ENCODE measurements at places on chromosomes 5 and 9.

DNA sequence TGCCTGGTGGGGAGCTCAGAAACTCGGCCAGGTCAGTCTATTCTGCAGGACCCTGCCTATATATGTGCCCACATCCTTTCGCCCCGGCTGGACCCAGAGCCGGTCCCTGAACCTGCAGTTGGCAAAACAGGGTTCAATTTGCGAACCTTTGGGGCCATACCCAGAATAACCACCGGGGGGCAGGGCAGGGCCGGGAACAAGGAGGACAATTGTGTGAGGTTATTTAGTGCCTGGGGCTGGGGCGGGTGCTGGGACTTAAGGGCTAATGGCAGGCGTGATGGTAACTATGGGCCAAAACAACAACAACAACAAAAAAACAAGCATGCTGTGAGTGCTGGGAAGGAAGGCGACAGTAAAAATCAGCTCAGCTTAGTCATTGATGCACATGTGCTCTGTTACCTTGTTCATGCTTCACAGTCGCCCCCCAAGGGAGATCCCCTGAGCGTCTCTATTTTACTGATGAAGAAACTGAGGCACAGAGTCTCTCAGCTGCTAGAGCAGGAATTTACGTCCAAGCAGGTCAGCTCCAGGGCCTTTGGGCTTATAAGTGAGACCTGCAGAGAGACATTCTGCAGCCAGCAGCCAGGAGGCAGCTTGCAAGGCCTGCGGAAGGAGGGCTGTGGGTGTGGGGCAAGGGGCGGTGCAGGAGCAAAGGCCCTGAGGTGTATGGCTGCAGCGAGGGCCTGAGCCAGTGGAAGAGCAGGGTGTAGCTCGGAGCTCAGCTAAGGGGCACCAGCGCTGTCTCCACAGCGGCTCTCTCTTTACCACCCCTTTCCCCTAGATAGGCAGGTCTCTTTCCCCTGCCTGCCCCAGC lies 106.0 kb downstream of the PHF2 start:
- DNase-seq: peak; percentile 63

- no peak for DNase-seq
Observed at GRCh38 chr5:58188262-58188651, 271.6 kb downstream of the PLK2 start.

DNA sequence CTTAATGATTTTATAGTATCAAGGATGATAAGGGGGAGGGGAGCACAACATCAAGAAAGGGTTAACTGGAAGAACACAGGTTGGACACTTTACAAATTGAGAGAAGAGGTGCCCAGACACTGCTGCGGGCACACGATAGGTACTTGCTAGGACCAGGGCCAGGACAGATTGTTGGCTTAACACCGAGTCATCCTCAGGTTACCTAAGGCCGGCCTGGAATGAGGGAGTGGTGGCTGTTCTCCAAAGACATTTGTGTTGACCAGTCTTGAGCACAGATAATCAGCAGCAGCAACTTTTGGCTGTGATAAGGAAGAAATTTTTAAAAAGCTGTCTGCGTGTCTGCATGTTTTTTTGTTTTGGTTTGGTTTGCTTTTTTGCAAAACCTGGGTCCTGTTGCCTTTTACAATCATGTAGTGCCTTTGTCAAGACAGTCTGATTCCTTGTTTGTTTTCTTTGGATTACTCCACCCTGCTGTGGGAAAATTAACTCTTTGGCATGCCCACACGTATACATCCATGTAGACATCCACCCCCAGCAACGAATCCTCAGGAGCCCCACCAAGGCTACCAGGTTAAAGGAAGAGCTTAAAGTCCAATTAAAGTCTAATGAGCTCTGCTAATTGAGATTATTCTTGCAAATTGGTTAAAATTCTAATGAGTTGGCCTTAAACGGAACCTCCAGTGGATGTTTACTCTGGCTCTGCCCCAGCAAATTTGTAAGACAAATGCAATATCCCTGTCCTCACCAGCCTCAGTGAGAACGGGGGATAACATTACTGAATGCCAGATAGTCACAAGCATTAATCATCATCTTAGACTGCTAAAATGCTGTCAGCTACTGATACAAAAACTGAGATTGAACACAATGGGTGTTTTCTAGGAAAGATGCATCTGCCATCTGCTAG lies 382.3 kb downstream of the ACTL7B start:
- no peak for DNase-seq

DNA sequence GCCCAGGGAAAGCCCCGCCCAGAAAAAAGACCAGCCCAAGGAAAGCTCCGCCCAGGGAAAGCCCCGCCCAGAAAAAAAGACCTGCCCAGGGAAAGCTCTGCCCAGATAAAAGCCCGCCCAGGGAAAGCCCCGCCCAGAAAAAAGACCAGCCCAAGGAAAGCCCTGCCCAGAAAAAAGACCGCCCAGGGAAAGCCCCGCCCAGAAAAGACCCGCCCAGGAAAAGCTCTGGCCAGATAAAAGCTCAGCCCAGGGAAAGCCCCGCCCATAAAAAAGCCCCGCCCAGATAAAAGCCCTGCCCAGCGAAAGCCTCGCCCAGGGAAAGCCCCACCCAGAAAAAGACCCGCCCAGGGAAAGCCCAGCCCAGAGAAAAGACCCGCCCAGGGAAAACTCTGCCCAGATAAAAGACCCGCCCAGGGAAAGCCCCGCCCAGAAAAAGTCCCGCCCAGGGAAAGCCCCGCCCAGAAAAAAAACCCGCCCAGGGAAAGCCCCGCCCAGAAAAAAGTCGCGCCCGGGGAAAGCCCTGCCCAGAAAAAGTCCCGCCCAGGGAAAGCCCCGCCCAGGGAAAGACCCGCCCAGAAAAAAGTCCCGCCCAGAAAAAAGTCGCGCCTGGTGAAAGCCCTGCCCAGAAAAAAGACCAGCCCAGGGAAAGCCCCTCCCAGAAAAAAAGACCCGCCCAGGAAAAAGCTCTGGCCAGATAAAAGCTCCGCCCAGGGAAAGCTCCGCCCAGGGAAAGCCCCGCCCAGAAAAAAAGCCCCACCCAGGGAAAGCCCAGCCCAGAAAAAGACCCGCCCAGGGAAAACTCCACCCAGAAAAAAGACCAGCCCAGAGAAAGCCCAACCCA lies 11.9 kb downstream of the GRIN1 start:
- DNase-seq: peak; percentile 83

DNA sequence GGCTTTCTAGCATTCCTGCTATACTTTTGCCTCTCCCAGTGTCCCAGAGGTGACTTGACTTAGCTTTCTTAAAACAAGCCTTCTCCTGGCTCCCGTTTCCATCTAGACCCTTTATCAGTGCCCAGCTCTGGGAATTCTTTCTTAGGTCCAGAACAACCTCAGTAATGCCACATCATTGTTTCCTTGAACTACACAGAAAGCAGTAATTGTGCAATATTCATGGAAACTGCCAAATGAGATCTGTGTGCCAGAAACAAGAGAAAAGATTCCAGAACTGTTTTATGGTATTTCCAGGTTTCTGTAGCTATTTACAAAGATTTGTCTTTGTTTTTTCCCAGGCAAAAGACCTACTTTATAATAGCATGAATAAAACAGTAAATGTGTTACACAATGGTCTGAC lies 391.3 kb downstream of the SLCO4C1 start:
- no peak for DNase-seq

- DNase-seq: no peak
Observed at GRCh38 chr5:65356274-65356673, 125.4 kb downstream of the ADAMTS6 start.

GRCh38 chr5:81335946-81336345 lies 34.6 kb downstream of the ZCCHC9 start:
- DNase-seq: no peak

GRCh38 chr9:69655065-69655464 lies 17.1 kb downstream of the APBA1 start:
- no peak for DNase-seq

DNA sequence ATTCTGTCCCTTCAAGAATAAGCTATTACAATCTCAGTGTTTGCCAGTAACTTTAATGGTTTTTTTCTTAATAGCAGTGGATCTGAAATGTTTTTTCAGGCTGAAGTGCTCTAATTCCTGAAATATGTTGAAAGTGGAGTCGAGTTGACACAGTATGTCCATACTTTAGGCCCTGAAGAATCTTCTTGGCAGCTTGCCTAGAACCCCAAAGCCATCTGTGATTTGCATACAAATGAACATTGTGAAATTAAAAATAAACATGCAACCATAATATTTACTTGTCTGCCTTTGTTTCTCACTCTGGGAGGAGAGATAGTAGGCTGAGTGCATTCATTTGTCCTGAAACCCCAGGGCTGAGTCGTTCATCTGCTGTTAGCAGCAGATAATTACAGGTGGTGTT lies 152.7 kb downstream of the ADCY2 start:
- DNase-seq: no peak

- no peak for DNase-seq
Observed at GRCh38 chr9:111891910-111892499, 4.6 kb upstream of the UGCG start.

DNA sequence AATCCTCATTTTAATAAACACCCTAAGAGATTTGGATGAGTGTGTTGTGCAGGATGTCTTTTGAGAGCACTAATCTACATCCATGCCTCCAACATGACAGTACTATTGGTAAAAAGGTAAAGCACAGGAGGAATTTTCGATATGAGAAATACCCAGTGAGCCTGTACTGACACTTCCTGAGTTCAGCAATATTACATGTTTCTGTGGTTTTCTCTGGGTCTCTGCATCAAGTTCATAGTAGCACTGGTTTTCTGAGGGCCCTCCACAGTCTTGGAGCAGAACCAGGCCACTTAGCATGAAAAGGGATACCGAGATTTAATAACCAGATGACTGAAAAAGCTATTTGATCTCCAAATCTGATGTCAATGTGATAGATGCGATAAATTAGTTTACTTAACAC lies 524.1 kb downstream of the TMEM38B start:
- no peak for DNase-seq

- peak; percentile 76 for DNase-seq
Observed at GRCh38 chr5:132830436-132831094, at the start of gene SHROOM1. Gene SHROOM1, minus strand, starts transcription at chr5:132830647. Its CDS starts 4,507 bp downstream, at chr5:132826140.

- no peak for DNase-seq
Observed at GRCh38 chr5:44048276-44048984, 340.8 kb downstream of the FGF10 start.

DNA sequence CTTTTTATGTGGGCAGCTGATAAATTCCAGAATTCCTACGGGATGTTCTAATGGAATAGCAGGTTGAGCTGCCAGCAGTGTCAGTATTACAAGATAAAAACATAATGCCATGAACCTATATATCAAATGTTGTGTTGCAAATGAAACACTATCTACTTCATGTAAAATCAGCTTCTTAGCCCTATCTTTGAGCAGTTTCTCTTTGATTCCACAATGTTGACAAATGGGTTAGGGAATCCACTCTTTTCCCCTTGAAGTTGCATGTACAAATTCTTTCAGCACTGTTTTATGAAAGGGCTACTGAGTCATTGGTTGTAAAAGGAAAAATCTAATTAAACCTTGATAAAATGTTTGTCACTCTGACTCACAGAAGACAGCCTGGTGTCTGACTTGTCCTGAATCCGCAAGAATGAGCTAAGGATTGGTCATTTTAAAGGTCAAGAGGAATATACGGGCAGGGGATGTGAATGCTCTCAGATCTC lies 950.6 kb upstream of the NUDT12 start:
- DNase-seq: no peak

- DNase-seq: no peak
Observed at GRCh38 chr9:7129391-7129790, 371.6 kb downstream of the KDM4C start.

DNA sequence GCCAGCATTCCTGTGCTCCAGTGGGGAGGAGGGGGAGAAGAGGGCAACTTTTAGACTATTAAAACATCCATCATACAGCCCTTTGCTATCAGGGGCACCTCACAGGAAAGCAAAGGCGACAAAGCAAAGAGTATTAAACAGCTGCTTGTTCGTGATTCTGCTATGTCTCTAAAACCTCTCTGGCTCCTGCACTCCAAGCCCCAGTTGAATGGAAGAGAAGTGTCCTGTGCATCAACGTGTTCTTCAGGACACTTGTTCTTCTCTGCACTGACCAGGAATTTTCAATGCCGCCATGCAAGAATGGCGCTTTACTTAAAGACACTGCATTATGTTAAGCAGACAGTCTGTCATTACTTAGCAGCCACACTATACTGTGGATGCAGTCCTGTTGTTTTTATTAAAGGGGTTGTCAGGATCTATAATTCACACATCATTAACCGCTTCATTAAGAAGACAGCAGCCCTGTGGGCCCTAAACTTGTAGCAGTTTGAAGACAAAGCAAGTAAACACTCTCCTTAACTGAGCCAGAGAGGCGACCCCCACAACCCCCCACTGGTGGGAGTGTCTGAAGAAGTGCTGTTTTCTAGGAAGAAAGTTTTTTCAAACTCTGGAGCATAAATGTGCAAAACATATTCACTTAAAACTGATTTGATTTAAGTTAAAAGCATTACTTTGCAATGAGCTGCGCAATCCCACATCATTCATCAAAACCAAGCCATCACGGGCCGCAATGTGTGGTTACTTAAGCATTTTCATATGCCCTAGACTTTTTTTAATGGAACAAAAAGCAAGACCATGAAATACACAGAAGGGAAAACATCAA lies 164.5 kb downstream of the ZNF608 start:
- DNase-seq: no peak

DNA sequence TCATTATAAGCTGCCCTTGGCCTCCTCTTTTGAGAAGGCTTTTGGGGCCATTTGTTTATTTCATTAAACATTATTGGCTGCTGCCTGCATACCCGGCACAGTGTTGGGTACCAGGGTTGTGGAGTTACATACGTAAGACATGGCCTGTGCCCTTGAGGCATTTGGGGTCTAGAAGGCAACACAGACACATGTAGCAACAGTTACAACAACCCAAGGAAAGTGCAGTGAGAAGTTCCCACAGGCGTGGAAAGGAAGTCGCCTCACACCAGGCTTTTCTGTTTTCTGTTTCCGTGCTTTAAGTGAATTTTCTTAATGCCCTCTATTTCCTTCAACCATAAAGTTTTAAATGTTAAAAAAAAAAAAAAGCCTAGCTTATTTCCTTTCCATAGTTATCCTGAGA lies 47.4 kb downstream of the GALNT10 start:
- DNase-seq: no peak

DNA sequence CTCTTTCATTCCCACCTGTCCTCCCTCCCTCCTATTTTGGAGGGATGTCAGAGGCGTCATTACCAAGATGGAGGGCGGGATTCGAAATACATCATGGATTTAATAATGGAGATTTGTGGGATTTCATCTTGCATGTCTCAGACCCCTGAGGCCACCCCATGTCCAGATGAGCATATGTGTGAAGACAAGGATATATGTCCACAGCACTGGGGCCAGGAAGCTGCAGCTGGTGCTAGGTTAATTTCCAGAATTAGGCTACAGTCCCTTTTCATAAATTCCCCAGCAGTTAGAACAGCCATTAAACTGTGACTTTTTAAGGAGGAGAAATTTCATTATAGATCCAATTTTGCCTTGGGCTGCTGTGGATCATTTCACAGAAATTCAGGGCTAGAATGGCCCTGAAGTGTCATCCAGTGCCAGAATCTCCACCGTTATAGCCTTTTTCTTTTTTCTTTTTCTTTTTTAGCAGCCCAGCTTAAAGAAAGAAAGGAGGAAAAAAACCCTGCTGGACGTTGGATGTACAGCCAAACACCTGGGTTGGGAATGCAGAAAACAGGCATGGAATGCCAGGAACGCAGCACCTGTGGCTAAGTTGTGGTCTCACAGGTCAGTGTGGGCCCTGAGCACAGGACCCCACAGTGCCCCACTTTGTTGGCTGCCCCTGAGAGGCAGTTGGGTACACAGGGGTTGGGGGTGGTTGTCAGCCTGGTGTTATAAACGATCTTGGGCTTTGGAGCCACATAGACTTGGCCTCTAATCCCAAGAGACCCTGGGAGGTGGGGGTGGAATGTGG lies 50.2 kb upstream of the CXCL14 start:
- no peak for DNase-seq

- DNase-seq: no peak
Observed at GRCh38 chr5:137688210-137688840, 47.6 kb downstream of the KLHL3 start.

- no peak for DNase-seq
Observed at GRCh38 chr9:113269355-113269754, 6.0 kb downstream of the CDC26 start.

Data from GM12892 (cell line).